HFF-Myc (cell line): ENCODE measurements at places on chromosomes 5 and 9.
A peak's percentile ranks its signal among the peaks of the same experiment; 100 is the strongest.

DNA sequence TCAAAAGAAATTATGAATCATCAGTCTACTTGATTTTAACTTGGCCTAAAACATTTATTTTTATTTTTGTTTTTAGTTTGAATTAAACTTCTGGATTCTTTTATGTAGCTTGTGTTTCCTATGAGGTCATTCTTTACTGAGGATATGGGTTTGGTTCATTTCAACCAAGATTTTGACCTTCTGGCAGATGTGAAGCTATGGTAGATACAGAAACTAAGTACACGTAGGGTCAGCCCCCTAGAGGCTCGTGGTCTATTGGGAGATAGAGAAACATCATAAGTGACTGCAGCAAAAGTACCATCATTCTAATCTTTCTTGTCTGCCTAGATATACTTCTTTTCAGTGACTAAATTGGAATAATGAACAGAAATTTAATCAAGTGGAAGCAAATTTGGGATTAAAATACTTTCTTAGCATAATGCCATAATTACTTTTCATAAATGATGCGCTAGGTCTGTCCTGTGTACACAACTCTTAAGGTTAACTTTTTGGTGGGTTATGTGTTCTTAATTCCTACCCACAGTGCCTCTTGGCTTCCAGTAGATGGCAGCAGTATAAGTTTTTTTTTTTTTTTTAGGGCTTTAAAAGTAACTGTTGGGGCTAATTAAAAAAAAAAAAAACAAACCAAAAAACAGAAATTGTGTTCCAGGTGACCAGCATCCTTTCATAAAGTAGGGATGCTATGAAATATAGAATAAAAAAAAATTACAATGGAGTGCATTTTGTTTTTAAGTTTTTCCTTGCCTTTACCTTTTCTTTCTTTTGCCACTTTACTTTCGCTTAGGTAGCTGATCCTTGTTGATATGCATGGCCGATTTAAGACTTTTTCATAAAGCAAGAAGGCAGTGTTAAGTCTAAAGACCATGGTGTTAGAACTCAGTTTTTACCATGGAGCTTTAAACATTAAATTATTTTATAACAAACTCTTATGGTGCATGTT lies 49.9 kb downstream of the LRRTM2 start:
- DNase-seq: no peak

GRCh38 chr9:97572196-97572891 lies 60.8 kb downstream of the TSTD2 start:
- no peak for DNase-seq

DNA sequence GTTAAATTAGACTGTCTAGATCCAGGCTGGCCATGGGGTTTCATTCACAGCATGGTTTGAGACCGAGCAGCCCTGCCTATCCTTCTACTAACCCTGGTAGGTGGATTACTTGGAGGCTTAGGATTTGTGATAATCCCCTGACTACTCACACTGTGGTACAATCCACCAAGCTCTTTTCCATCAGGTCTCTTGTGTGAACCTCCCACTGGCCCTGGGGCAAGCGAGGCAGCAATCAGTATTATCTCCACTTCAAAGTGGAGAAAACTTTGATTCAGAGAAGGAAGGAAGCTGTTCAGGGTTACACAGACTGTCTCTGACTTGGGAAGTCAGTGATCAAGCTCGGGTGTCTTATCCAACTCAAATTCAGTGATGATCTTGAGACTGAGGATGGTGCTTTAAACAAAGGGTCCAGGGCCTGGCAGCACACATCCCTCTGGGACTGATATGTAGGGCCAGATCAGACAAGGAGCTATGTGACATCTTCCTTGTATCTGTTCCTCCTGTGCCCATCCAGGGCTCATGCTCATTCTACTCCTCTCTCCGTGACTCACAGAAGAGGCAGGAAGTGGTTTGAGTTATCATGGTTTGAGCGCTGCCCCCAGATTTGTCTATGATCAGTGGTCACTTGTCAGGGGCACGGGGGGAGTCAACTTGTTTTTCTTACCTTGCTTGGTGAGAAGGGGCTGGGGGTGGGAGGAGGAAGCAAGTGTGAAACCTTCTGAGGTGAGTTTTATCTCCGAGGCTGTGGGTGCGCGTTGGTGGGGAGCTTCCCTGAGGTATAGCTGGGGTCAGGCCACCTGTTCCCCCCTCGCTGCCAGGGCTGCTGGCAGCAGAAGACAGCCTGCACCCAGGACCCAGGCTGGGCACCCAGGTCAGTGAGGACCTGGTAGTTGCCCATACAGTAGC lies 48.6 kb downstream of the RGS3 start:
- DNase-seq: no peak

DNA sequence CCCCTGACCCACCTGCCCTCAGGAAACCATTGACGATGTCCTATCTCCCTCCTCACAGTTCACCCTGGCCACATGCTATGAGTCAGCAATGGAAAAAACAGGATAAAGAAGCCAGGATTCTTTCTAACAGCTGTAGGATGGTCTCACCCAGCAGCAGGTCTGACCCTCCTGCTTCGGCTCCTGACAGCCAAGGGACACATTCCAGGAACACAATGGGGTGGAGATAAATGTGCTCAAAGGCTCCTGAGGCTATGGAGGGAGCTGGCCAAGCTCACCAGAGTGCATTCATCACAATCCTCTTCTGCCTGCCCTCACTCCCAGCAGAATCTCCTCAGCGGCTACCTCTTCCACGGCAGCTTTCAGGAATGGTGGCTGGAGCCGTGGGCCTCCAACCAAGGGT lies 170.3 kb downstream of the PJA2 start:
- no peak for DNase-seq

DNA sequence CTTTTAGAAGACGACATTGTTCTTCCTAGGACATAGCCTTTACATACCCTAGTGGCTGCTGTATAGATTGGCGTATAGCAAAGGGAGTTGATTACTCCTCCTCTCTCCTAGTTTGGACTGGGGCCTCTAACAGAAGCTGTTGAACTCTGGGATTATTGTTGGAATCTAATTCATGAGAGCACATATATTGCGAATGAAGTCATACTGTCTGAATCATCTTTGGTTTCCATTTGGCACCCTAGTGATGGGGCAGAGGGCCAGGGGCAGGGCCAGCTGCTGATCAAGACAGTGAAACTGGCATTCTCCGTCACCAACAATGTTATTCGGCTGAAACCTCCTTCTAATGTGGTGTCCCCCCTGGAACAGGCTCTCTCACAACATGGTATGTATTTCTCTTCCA lies 40.3 kb downstream of the NUP188 start:
- DNase-seq: no peak

GRCh38 chr5:160657622-160658458 lies 194.2 kb downstream of the ATP10B start:
- no peak for DNase-seq

- DNase-seq: peak; percentile 58
Observed at GRCh38 chr5:98428806-98429205, 344.7 kb upstream of the RGMB start.

DNA sequence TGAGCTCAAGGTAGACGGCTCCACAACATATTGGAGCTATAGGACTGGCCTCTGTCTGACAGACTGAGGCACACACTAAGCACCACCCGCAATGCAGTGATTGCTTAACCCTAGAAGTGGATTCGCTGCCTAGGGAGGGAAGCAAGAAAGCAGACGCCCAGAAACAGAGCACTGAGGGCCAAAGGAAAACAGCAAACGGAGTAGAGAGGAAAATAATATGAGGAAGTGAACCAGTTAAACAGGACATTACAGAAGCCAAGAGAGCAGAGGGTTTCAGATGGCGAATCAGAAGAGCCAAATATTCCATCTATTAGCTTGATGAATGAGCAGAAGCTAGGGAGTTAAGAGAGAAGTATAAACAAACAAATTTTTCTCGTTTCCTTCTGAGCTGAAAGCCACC lies 139.2 kb upstream of the LHFPL2 start:
- DNase-seq: no peak

- DNase-seq: no peak
Observed at GRCh38 chr9:137058521-137059234, 4.8 kb upstream of the ENTPD2 start.

DNA sequence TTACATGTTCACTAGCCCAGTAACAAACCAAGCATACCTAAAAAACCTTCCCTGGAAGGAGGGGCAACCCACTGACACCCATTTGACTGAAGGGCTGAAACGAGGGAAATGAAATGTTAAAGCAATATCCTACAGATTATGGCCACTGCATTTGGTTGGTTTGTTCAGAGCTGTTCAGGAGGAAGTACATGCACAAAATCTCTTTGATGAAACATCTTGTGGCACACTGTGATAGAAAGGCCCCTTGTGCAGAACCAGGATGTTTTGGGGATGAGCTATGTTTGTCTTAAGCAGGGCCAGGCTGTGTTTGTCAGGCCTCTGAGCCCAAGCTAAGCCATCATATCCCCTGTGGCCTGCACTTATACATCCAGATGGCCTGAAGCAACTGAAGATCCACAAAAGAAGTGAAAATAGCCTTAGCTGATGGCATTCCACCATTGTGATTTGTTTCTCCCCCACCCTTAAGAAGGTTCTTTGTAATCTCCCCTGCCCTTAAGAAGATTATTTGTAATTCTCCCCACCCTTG lies 467.3 kb upstream of the PIK3R1 start:
- no peak for DNase-seq

GRCh38 chr5:2020730-2021129 lies 138.0 kb upstream of the IRX4 start:
- no peak for DNase-seq

DNA sequence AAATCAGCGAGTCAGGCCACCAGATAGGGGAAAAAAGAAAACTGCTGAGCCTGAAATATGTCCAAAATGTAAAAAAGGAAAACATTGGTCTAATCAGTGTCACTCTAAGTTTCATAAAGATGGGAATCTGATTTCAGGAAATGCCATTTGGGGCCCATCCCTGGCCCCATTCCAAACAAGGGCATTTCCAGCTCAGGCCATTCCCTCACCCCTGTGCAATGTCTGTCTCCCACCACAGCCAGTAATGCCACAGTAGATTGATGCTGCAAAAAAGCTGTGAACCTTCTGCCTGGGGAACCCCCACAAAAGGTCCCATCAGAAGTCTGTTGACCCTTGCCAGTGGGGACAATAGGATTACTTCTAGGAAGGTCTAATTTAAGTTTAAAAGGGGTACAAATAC lies 199.6 kb downstream of the YTHDC2 start:
- DNase-seq: no peak

DNA sequence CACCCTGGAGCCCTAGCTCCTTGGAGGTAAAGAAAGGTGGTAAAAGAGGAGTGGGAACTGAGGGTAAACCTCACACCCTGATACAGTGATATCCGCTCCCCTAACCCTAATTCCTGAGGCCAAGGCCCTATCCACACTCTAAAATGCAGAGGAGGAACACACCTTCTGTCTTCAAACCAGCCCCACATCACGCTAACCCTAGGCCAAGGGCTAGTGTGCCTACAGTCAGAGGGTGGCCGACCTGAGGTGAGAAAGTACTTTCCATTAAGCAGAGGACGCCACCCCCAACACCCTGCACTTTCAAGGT lies 590 bp downstream of the HDAC3 start:
- DNase-seq: no peak

DNA sequence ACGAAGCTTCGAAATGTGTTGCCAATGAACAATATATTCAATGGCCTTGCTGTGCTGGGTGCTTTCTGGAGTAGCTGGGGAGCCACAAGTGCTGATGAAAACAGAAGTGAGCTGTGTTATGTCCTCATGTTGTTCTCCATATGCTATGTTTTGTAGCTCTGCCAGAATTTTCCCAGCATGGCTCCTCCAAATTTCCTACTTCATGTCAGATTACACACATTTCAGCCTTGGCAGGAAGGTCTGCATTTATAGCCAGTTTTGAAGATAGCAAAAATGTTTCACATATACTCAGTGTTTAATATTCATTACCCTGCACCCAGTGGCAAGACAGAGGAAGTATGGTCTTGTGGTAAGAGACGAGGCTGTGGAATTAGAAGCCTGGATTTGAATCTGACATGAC lies 22.6 kb upstream of the NMUR2 start:
- DNase-seq: no peak

DNA sequence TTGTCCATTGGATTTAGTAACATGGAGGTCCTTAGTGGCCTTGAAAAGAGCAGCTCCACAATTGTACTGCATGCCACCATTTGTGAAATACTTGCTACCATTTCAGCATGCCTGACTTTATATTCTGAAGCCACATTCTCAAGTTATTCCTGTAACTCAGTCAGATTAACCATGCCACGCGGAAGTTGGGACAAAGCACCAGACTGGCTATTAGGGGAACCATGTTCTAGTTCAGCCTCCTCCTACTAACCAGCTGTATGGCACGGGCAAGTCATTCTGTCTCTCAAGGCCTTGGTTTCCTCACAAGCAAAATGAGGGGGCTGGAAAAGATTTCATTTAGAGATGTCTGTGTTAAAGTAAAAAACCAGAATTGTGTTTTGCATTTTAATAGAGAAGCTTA lies 418.0 kb downstream of the PLK2 start:
- no peak for DNase-seq

DNA sequence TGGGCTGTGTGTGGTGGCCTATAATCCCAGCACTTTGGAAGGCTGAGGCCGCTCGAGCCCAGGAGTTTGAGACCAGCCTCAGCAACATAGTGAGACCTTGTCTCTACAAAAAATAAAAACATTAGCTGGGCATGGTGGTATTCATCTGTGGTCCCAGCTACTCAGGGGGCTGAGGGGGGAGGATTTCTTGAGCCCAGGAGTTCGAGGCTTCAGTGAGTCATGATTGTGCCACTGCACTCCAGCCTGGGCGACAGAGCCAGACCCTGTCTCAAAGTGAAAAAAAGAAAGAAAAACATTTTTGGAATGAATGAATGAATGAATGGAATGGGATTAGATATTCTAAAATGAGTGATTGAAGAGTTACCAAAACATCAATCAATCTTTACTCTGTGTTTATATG lies 85.8 kb downstream of the FGF1 start:
- no peak for DNase-seq

- no peak for DNase-seq
Observed at GRCh38 chr5:163890261-163890660, 384.8 kb downstream of the MAT2B start.

DNA sequence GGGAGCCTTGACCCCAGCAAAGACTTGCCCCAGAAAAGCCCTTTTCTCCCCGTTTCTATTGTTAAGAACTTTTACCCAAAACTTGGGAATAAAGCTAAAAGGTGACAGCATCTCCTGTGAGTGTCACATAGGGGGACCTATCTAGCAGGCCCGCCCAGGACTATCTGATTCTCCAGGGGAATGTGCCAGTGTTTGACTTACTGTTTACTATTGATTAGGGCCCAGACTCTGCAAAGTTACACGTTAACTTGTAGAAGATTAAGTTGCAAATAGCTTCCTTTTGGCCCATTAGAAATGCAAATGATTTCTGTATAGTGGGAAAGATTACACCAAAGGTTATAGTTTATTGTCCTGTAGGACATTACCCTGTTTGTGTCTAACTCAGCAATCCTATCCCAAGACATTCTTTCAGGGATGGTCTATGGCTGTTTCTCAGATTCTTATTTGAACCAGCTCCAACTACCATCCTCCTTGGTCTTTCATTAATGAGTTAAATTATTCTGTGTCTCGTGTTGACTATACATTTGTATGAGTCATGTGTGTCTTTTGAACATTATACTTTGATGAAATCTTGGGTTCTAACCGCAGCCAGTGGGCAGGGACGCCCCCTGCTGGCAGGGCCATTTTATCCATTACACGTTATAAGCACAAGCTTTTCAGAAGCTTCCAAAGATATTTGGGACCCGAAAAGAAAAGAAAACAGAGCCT lies 60.7 kb downstream of the HRH2 start:
- no peak for DNase-seq
